ENCODE measurements at places on chromosomes 12 and 14.

DNA sequence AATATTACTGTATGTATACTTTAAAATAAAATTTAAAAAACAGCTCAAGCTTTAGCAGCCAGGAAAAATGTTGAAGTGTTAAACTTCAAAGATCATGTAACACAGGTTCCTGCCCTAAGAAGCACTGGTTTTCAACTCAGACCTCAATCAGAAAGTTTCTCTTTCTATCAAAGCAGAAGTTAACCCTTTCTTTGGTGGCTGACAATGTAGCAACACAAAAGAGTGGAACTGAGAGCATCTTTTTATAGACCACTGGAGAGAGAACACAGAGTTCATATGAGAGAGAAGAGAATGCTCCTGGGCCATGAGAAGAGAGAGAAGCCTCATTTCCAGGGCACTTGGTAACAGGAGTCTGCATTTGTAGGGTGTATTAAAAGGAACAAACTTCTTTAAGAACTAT, 42.2 kb upstream of the KTN1 start:
- DNase-seq: no peak

- DNase-seq: no peak
These were observed 148.4 kb upstream of the BCL2L14 start for GRCh38 chr12:11922361-11922760.

- no peak for DNase-seq
These were observed 24.4 kb upstream of the MGST1 start for GRCh38 chr12:16323010-16323409.

DNA sequence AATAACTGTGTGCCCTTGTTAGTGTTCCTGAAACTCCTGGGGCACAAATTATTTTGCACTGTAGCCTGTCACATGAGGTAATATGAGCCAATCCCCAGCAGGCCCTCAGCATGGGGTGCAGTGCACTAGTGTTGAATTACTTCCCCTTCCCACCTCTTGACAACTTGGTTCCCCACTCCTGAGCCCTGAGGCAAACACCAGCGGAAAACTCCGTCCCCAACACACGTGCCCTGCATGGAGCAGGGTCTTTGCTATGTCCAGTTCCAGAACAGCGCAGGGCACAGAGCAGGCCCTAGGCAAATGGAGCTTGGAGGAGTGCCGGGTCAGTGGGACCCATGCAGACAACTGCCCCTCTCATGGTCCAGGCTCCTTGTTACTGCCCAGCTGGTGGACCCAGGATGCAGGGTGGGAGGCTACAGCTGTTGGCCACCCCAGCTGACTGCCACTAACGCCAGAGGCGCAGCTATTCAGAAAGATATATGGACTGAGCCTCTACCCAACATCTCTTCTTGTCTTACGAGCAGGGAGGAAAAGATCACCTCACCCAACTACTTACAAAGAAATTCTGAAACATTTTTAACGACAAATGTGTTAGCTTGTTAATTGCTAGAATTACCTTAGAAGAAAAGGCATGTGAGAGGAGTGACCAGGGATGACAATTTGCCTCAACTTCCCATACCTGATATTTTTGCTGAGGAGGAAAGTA, 71.6 kb downstream of the NT5DC3 start:
- DNase-seq: no peak

GRCh38 chr12:13584541-13584940, 388.0 kb downstream of the EMP1 start:
- DNase-seq: no peak
